ENCODE measurements at places on chromosomes 4 and X.

- no peak for DNase-seq
These were observed 15.3 kb downstream of the TMEM271 start for GRCh38 chr4:560731-561291.

DNA sequence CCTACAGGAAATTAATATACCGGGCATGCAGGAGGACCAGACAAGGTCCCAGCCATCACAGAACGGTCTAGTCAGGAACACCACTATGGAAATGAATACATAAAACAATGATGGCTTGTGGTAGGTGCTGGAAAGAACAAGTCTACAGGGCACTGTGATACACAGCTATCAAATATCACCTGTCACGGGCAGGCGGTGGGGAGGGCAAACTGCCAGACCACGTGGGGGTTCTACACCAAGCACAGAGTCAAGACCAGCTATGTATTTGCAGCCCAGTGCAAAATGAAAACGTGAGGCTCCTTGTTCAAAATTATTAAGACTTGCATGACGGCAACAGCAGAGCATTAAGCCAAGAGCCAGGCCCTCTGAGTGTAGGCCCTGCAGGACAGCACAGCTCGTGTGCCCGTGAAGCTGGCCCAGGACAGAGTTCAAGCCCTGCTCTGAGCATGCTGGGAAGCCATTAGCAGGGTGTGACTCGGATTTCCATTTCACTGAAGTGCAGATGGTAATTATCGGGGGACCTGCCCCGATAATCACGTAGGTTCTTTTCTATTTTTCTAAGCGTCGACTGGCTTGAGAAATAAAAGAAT is 83.6 kb downstream of the JAKMIP1 start:
- peak; percentile 31 for DNase-seq

GRCh38 chrX:76433219-76433618 is 5.7 kb downstream of the MAGEE1 start:
- peak; percentile 0 for DNase-seq

- no peak for DNase-seq
These were observed at the start of gene GPR50 for GRCh38 chrX:151176231-151176750. Gene GPR50 (plus strand): TSS chrX:151176584. CDS start chrX:151176722, 138 bp downstream.

GRCh38 chr4:40990899-40991265 is 223.5 kb downstream of the APBB2 start:
- DNase-seq = no peak

GRCh38 chrX:148610328-148610698 is 109.9 kb downstream of the AFF2 start:
- DNase-seq = no peak

DNA sequence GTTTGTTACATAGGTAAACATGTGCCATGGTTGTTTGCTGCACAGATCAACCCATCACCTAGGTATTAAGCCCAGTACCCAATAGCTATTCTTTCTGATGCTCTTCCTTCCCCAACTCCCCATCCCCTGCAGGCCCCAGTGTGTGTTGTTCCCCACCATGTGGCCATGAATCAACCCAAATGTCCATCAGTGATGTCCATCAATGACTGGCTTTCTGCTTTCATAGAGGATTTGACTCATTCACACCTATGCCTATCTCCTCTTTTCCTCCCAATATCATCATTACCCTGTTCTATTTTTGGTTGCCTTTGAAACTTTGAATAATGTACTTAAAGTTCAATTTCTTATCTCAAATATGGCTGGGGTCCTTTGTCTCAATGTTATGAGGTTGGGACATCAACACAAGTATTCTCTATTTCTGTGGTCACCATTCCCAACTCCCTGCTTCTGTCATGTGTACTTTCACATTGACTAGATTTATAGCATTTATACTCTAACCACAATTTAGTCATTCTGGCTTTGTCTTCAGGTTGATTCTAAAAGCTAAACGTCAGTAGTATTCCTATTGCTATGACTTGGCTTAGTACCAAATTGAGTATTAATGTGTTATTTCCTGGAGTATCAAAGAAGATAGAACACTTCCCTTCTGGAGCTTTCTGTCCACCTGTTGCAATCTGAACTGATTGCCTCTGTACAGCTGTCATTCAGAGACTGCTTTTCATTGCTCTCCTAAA is 107.2 kb downstream of the TAB3 start:
- DNase-seq = no peak

DNA sequence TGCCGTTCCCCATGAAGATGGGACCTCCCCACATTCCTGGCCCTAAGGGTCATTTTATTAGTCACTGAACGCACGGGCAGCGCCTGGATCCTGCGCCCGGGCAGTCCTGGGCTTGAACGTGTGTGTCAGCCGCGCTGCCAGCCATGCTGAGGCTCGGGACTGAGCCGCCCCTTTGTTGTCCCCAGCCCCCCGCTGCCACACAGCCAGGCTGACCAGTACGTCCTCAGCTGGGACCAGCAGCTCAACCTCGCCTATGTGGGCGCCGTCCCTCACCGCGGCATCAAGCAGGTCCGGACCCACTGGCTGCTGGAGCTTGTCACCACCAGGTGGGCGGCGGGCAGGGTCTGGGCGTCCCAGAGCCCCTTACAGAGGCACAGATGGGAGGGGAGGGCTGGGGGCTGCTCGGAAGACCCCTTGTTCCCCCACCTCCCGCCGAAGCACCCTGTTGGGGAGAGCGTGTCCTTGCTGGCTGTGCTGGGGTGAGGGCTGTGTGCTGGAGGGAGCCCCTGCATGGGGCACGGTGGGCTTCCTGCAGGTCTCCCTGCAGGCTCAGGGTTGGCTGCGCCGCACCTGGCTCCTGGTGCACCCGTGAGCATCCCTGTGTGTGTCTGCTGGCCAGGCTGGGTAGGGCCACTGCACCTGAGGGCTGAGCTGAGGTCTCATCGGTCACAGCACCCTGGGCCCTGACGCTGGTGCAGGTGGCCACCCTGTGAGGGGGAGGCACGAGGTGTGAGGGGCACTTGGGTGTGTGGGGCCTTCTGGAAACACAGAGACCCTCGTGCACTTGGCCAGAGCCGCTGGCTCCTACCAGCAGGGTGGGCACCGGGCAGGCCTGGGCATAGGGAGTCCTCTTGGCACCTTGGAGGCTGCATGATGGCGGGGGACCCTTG is 1.0 kb downstream of the IDUA start:
- no peak for DNase-seq

- DNase-seq = no peak
These were observed 31.5 kb downstream of the UCHL1 start for GRCh38 chr4:41288254-41288653.

- DNase-seq = no peak
These were observed 682.6 kb upstream of the GNPDA2 start for GRCh38 chr4:45408996-45409395.

Data from NCI-H510A treated with DMSO at 0.1 percent for 48 hours (cell line).